ENCODE measurements at places on chromosomes 2 and 18.

- no peak for DNase-seq
Measured at GRCh38 chr2:2795438-2796091, 464.5 kb upstream of the MYT1L start.

DNA sequence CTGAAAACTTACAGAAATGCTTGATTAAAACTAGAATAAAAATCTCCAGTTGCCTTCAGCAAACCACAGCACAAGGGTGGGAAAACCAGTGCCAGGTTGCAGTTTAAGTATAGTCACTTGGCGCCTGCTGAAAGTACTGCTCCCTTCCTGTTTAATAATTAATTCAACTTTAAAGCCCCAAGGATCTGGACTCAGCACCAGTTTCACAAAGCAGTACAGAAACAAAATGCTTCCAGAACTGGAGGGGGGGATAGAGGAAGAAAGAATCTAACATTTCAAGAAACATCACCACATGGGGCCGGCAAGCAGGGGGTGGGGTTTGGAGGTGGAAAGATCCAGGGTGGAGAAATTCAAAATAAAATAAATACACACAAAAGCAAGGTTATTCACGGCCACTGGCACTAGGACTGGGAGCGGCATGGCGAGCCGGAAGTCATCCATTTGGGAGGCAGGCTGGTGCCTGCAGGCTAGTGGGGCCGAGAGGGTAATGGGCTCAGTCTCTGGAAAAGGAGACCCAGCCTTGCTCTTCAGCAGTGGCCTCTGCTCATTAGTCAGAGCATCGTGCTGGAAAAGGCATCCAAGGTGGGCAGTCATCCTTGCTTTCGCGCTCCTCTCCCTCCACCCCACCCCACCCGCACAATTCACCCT lies 85.8 kb downstream of the POU3F3 start:
- DNase-seq: no peak

GRCh38 chr2:239418918-239419317 lies 18.1 kb upstream of the HDAC4 start:
- no peak for DNase-seq

DNA sequence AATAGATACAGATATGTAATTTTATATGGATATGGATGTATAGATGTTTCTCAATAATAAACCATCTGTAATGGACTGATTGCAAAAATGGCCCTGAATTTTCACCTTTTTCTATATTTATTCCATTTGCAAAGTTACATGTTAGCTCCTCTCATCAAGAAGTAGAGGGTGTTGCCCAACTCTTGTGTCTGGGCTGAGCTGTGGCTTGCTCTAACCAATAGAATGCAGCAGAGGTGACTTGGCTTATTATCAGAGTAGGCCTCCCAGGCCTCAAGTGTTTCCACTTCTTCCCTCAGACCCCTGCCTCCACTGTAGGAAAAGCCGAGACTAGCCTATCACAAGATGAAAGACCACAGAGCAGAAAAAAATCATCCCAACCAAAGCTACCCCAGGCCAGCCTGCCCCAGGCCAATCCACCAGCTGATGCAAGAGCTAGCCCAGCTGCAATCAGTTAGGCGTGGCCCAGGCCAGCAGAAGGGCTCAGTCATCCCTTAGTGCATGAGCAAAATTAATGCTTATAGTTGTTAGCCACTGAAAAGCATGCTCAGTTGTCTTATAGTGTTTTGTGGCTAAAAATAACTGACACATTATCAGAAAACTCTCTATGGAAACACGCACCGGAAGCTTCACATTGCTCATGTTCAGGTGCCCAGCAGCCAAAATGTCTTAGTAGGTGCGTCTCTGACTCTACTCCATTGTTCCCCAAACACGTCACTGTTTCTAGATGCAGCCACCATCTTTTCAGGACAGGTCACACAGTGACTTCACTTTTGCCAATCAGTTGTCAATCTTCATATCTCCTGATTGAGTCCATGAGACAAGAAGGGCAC lies 464.0 kb downstream of the FBXO15 start:
- DNase-seq: no peak

DNA sequence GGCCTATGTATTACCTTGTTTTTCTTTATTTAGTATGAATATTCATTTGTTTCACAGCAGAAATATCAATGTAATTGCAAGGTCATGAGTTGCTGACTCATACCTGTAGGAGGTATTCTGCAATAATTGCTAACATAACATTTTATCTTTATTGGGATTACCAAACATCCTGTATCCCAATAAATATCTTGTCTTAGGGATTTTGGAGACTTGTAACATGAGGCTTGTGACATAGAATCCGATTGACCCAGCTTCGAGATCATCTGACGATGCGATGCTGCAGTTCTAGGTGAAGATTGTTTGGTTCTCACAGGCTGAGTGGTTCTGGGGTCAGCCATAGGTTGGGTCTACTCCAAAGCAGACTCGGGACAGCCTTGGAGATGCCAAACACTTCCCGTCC lies 133.4 kb upstream of the RND3 start:
- no peak for DNase-seq

- no peak for DNase-seq
Measured at GRCh38 chr2:181176540-181176939, 196.1 kb downstream of the UBE2E3 start.

Data from RPMI8226 (cell line).